SK-MEL-5 (cell line): ENCODE measurements at places on chromosomes 5 and 9. TPM values are rescaled to one million over a fixed set of nuclear protein-coding genes. Genes with fewer than 3 reads are reported as not detected.

FAXDC2 gene
- 13.7 and 15.2 TPM in 2 replicates for total RNA-seq

KCNV2 gene
- not detected in 2 replicates for total RNA-seq

LIX1 gene
- not detected in 2 replicates for total RNA-seq

SOWAHA gene
- not detected in 2 replicates for total RNA-seq

- DNase-seq: no peak
Measured at GRCh38 chr9:76451234-76451633, 7.7 kb upstream of the GCNT1 start.

DNA sequence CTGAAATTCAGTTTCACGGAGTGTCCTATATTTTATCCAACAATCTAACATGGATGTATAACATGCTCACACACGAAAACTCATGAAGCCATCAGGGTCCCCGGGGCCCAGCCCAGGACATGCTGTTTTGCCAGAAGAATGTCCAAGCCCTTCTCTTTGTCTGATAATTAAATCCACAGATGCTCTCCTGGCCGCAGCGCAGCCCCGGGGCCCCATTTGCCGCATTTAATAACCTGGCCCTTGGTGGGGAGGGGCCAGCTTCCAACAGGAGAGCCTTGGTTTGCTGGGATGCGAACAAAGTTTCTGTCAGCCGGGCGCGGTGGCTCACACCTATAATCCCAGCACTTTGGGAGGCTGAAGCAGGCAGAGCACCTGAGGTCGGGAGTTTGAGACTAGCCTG is 30.0 kb downstream of the PLPP7 start:
- no peak for DNase-seq

GRCh38 chr5:68709239-68709638 is 384.6 kb upstream of the SLC30A5 start:
- DNase-seq: no peak

DNA sequence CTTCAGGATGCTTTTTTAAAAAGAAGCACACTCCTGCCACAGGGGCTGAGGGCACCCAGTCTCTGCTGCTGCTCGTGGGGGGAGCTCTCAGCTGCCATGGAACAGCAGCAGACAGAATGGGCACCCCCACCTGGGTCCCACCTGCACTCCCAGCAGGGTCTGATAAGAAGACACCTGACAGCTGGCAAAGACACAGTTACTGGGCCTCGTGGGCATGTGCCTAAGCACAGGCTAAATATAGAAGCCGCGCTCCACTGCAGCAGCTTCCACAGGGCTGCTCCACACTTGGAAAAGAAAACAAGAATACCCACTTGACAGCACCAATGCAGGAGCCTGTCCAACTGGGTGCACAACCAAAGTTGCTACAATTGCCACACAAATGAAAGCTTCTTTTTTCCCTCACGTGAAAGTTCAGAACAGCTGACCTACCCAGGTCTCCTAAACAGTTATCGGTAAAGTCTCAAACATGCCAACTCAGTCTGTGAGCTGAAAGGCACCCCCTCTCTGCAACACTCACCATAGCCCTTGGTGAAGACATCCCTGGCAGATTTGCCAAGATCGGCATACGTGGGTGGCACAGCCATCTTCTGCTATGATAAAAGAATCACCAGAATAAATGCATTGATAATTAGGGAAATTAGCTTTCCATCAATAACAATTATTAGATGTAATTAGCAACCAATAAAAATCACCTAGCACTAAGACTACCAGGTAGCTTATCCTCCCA is 12.2 kb downstream of the VDAC1 start:
- no peak for DNase-seq

- no peak for DNase-seq
Measured at GRCh38 chr5:171952021-171952420, 54.4 kb downstream of the FBXW11 start.

DNA sequence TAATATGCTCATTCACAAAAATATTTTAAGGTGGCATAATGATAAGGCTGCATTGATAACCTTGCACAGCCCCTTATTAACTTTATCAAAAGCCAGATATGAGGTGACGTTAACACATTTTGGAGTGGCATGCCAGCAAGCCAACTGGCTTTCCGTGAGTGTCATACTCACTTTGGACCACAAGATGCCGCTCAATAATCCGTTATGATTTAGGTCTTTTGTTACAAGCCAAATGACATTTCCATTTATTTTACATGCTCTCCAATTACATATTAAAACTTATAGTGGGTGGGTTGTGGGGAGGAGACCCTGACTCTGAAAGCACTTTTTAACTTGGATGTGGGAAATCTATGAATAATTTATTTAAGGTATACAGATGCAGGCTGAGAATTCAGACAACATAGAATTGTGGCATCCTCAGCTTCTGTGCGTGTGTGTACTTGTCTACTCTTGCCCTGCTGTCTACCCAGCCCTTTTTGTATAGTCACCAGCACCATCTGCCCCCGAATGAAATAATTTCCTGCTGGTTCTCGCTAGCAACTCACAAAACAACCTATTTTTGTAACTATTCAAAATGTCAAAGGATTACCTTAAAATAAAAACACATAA is 305.1 kb downstream of the PSAT1 start:
- peak; percentile 77 for DNase-seq

GRCh38 chr9:132044176-132044875 is 35.3 kb downstream of the MED27 start:
- DNase-seq: no peak

GRCh38 chr9:72211047-72211446 is 61.8 kb downstream of the GDA start:
- DNase-seq: no peak

DNA sequence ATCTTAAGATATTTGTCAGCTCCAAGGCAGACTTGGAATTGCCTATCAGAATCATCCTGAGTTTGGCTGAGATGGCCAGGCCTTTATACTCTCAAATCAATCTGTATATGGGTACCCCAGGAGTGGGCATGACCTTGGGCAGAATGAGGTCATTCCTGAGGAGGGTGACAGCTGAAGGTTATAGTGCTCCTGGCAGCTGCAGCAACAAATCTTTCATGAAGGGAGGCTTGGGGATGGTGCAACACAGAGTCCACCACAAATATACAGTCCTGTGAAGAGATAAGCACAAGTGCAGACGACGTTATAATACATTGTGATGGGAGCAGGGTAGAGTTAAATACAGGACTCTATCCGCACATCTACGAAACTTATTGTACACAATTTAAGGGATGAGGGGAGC is 21.1 kb upstream of the TRIO start:
- DNase-seq: no peak

- peak; percentile 46 for DNase-seq
Measured at GRCh38 chr5:81785322-81785721, 34.4 kb upstream of the SSBP2 start.

- no peak for DNase-seq
Measured at GRCh38 chr5:93349613-93350012, 231.4 kb downstream of the NR2F1-AS1 start.

- DNase-seq: no peak
Measured at GRCh38 chr9:94016744-94017143, 61.6 kb upstream of the BARX1 start.

GRCh38 chr9:69056191-69056815 is 20.8 kb downstream of the FXN start:
- DNase-seq: no peak

GRCh38 chr9:250039-250438 is 35.4 kb downstream of the DOCK8 start:
- DNase-seq: no peak

DNA sequence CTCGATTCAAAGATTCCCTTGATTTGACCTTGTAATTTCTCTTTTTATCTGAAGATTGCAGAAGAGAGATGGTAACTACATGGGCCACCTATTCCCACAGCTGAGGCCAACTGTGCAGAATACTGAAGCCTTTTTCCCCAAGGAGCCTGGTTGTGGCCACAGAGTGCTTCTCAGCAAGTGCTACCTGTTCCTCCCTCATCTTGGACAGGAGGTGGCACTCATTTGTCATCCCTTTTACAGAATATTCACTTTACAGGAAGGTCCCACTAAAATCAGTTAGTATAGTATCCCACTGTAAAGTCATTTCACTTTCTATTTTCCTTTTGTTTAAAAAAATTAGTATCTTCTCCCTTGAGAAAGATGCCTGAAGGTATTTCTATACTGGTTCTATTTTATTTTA is 346.4 kb downstream of the ARL15 start:
- DNase-seq: no peak

DNA sequence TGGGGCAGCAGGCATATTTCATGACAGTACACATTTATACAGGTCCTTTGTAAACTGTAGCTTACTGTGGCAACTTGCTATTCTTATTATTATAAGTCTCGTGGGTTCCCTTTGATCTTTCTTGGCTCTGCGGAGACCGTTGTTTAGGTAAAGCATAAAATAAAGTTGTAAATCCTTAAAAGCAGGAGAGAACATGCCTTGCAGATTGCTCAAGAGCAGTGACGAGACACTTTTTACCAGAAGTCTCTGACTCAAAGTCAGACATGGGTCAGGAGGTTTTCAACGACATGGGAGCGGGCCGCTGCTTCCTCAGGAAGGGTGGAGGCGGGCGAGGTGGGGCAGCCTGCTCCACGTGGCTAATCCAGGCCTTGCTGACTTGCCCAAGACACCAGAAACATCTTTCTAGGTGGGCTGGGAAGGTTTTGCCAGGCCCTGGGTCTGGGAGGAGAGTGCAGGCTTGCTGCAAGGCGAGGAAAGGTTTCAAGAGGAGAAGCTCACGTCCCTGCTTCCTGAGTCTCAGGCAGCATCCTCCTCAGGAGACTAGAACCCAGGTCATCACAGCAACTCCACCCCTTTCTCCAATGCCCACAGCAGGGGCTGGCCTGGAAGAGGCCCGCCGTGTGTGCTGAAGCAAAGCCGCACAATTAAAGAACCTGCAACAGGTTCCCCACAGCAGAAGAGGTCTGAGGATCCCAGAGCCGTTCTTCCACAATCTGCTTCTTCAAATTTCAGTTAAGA is 6.5 kb downstream of the TBC1D2 start:
- DNase-seq: peak; percentile 51

DNA sequence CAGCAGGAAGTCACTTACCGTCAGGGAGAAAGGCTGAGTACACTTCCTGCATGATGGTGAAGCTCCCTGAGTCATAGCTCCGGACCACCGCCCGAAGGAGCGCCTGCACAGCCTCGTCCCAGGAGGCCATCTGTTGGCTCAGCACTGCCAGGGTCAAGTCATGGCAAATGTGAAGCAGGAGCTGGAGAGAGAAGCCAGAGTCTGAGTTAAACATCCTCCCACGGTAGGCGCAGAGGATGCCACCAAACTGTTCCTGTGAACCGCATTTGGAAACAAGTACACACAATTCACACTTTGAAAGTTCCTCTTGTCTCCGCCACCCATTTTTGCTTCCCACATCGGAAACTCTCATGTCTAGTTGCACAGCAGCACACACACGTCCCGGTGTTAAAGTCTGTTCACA is 33.9 kb downstream of the CNOT8 start:
- no peak for DNase-seq

- DNase-seq: no peak
Measured at GRCh38 chr5:92559781-92560180, 1021.2 kb downstream of the NR2F1-AS1 start.

DNA sequence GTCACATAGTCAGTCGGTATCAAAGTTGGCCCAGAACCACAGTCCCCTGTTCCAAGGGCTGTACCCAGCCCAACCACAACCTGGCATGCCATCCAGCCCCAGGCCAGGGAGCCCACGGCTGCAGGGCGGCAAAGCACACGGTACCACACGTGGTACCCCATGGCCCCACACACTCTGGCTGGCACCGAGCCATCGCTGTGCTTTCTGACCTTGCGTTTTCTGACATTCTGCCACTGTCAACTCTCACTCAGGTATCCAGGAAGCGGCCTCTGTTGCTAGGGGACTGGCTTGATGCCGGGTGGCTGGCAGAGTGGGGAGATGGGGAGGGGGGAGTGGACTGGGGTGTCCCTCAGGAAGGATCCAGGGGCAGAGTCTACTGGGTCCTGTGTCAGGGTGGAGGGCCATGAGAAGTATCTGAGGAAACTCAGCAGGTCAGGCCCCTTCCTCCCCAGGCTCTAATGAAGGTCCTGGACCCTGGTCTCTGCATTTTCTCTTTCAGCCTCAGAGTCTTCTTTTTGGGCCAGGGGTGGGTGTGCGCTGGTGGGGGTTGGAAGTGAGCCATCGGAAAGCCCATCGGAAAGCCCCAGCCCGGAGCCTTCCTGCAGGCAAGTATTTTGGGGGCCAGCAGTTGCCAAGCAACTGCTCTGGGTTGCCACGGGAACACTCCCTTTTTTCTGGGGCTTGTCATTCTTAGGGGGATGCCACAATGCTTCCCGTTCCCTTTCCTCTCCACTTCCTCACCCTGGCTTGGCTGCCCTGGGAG is 21.0 kb upstream of the RALGDS start:
- no peak for DNase-seq

- no peak for DNase-seq
Measured at GRCh38 chr5:152622628-152623027, 217.5 kb upstream of the NMUR2 start.

- DNase-seq: no peak
Measured at GRCh38 chr5:177992466-177992865, 3.6 kb downstream of the PROP1 start.
